ENCODE measurements at places on chromosomes 2 and 18.

DNA sequence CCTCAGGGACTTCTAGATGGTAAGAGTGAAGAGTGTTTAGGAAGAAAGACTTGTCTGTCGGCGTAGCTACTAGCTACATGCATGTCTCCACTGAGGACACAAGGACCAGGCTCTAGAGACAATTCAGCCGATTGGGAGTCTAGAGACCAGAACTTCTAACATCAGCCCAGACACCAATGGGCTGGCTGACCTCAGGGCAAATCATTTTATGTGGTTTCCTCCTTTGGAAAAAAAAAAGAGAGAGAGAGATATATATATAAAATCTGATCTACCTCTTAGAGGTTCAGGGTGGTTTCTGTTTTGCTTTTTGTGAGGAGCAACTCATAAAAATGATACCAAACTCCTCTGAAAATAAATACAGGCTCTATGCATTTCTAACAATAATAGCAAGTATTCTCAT lies 212.8 kb downstream of the BCL2 start:
- no peak for DNase-seq

DNA sequence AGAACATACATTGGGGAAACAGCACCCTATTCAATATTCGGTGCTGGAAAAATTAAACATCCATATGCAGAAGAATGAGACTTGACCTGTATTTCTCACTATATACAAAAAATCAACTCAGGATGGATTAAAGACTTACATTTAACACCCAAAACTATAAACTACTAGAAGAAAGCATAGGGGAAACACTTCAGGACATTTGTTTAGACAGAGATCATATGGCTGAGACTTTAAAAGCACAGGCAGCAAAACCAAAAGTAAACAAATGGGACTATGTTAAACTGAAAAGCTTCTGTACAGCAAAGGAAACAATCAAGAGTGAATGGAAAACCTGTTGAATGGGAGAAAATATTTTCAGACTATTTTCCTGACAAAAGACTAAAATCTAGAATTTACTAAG lies 1694.1 kb upstream of the CELF4 start:
- DNase-seq, result no peak

DNA sequence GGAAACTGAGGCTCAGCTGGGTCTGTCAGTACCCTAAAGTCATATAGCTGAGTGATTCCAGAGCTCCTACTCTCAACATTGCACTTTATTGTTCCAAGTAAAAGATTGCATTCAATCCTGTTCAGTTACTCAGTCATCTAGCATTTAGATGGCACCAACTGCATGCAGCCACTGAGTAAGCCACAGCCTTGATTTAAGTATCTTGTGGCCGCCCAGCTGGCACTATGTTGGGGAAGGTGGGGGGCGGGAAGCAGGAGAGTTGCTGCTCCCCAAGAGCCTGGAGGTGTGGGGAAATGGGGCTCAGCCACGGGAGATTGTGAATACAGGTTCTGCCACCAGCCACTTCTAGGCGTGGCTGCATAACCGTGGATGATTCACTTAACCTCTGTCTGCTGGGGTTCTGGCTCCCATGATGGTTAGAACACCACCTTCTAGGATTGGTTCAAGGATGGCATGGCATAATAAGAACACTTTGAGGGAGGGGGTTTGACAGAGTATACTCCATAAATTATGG lies 17.1 kb downstream of the ZFP36L2 start:
- no peak for DNase-seq

GRCh38 chr2:85909005-85909404 lies 20.2 kb upstream of the ST3GAL5 start:
- DNase-seq, result no peak

DNA sequence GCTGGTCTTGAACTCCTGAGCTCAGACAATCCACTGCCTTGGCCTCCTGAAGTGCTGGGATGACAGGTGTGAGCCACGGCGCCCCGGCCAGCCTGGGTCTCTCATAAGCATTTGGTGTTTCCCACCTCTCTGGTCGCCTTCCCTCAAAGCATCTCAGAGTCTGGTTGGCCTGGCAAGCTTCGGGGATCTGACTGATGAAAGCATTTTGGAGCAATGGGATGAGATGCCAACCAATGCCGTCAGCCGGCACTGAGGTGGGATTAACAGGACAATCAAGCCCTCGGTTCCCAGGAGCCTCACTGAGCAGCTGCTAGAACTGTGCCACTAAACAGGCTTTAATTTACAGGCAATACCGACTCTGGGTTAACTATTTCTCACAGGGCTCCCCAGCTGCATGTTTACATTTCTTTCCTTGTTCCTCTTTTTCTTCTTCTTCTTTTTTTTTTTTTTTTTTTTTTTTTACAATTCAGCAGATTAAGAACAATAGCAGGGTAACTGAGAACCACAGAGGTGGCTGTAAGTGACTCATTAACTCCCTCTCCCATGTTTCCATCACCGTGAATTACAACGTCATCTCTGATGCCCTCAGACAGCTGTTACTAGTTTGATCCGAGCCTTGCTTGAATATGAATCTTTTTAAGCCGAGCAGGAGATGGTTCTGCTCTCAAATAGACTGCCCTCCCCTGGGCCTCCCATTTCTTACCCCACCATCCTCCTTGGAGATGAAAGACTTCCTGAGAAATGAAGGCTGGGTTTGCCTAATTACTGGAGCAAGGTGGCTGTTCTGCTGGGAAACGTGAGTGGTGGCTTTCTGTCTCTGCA lies 37.9 kb downstream of the ODC1 start:
- no peak for DNase-seq

DNA sequence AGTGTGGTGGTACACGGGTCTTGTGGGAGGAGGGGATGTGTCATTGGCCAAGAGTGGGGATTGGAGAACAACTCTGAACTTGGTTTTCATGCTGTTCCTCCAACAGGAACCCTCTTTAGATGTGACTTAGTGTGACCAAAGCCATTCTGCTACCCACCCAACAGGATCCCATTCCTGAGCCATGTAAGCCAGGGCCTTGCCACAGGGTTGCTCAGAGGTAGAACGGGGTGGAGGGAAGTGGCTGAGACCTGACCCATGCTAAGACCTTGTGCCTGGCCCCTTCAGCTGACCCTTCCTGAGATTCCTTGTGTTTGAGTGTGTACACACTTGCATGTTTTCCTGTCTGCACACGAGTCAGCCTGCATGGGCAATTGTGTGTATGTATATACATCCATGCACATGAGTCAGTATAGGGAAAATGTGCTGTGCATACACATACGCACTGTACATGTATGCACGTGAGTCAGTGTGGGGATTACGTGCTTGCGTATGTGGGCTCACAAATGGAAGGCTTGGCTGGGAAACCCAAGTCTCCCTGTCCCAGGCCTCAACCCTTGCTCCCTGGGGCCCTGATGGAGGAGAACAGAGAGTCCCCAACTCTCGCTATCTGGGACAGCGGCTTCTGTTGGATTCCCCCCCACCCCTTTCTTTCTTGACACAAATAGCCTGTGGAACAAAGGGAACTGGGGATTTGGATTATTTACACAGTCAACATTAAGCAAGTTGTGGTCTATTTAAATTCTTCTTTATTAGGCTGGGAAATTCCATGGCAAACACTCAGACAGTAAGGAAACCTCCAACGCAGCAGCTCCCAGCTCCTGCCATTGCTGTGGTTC lies 339.8 kb downstream of the DYSF start:
- no peak for DNase-seq

- DNase-seq, result no peak
Measured at GRCh38 chr2:26838121-26838906, 9.6 kb upstream of the DPYSL5 start.

GRCh38 chr2:213122725-213123124 lies 28.7 kb downstream of the IKZF2 start:
- no peak for DNase-seq

DNA sequence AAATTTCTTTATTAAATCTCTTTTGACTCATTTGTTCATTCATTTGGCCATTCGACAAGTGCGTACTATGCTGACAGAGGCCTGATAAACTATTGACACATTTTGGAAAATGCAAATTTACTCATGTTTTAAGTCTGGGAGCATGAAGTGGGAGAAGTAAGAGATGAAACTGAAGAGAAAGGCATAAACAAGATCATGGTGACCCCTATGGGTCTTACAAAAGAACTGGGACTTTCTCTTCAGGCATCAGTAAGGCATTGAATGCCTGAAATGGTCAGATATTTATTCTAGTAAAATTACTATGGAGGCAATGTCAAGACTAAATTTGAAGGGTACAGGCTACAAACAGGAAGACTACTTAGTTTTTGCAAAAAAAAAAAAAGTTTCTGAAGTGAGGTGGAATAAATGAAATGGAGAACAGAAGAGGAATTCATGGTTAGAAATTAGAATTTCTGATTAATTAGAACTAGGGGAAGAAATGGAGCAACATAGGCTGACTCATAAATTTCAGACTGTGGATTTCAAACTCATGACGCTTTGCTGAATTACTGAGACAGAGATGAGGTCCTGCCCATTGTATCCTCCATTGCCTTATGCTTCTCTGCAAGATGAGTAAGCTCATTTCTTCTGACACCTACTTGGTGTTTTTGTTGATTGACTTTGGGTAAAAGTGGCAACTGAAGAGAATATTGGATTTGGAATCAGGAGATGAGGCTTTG lies 32.7 kb downstream of the VSNL1 start:
- DNase-seq, result no peak

- no peak for DNase-seq
Measured at GRCh38 chr2:206250041-206250897, 24.2 kb upstream of the ZDBF2 start.

GRCh38 chr2:191617575-191617974 lies 60.4 kb upstream of the NABP1 start:
- no peak for DNase-seq

DNA sequence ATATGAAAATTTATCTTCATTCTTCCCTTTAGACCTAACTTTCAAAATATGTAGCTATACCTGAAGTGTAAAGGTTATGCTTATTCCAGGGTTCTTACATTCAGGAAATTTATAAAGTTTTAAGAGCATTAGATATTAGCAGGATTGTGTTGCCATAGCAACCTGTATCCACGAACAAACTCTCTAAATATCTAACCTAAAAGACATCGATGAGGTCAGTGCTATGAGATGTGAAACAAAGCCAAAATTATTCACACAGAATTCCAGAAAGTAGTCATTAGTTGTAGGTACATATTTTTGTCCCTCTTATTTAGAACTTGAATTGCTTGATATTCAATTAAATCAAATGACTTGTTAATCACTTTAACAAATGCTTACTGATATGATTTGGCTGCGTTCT lies 705.3 kb downstream of the SOCS6 start:
- no peak for DNase-seq

DNA sequence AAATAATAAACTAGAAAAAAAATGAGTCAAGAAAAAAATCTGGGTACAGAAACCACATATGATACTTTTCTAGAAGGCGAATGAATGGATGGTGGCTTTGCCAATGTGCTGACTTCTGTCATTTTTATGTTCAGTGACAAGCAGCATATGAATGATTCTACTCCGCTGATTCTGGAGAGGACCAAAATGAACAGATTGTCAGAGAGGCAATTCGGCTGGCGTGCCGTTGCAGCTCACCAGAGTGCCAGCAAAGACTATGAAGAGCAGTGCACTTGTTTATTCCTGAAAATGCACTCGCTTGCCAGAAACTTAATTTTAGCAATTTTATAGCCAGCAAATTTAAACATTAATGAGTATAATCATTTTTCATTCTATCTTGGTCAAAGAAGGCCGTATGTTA lies 105.9 kb upstream of the NYAP2 start:
- no peak for DNase-seq

- DNase-seq, result no peak
Measured at GRCh38 chr2:257429-257828, 6.4 kb downstream of the SH3YL1 start.

DNA sequence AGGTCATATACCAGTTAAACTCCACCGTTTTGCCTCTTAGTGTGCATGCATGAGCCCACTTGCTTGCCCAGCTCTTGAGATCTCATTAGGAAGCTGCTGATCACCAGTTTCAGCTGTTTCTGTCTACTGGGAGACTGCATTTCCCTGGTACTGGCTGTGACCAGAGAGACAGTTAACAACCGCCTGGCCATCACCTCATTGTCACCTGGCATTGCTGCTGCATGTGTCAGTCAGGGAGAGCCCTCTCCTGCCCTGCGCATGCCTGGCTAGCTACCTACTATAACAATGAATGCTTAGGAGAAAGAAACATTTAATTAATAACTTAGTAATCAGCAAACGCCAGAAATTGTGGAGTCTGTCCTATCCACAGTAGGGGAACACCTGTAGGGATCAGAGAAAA lies 265.8 kb upstream of the CYRIA start:
- no peak for DNase-seq

DNA sequence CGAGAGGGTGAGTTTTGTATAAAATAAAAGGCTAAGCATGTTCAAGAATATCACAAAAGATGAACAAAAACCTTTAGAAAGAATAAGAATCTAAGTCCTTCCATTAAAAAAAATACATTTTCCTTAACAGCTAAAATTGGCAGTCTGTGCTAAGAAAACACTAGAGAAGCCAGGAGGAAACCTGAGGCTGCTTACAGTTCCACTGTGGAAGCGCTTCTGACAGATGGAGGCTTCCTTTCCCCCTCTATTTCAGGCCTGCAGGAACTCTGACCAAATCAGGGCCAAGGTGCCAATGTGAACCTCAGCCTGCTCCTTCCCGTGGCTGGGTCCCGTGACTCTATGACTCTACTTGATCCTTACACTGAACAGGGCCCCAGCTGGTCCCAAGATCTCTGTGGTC lies 108.1 kb upstream of the ARHGAP28 start:
- DNase-seq, result no peak

GRCh38 chr2:181308766-181309515 lies 148.2 kb upstream of the ITGA4 start:
- DNase-seq, result no peak

DNA sequence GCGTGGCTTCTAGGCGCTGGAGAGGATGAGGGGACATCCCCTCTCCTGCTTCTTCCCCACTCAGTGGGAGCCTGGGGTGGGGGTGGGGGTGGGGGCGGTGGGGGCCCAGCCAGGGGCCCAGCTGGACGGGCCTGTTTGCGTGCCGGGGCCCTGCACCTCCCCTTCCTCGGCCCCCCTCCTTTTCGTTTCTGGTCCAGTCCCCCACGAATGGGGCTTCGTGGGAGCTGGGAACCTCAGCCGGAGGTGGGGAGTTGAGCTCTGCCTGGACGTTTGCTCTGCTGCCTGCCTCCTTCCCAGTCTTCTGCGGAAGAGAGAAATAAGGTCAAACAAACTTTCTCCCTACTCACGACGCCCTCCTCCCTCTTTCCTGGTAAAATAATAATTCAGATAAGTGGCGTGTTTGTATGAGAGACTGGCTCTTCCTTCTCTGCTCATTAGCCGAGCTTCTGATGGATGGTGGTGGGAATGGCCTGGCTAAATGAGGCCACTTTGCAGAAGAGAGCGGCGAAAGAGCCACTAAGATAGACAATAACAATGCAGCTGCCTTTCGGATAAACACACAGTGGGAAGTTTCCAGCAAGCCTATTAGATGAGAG lies 782 bp downstream of the MTA3 start:
- DNase-seq, result no peak
